HT-29 (cell line): ENCODE measurements at places on chromosomes 16 and 17.

- no peak for DNase-seq
Observed at GRCh38 chr17:76154292-76154691, 13.2 kb upstream of the FOXJ1 start.

DNA sequence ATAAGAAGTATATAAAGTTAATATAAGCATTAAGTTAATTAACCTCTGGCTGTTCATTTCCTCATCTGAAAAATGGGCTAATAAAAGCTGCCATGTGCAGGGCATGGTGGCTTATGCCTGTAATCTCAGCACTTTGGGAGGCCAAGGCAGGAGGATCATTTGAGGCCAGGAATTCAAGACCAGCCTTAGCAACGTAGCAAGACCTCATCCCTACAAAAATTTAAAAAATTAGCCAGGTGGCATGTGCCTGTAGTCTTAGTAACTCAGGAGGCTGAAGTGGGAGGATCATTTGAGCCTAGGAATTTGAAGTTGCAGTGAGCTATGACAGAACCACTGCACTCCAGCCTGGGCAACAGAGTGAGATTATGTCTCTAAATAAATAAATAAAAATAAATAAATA lies 40.6 kb upstream of the MMD start:
- DNase-seq: no peak

- no peak for DNase-seq
Observed at GRCh38 chr16:66103211-66103610, 263.3 kb upstream of the CDH5 start.

DNA sequence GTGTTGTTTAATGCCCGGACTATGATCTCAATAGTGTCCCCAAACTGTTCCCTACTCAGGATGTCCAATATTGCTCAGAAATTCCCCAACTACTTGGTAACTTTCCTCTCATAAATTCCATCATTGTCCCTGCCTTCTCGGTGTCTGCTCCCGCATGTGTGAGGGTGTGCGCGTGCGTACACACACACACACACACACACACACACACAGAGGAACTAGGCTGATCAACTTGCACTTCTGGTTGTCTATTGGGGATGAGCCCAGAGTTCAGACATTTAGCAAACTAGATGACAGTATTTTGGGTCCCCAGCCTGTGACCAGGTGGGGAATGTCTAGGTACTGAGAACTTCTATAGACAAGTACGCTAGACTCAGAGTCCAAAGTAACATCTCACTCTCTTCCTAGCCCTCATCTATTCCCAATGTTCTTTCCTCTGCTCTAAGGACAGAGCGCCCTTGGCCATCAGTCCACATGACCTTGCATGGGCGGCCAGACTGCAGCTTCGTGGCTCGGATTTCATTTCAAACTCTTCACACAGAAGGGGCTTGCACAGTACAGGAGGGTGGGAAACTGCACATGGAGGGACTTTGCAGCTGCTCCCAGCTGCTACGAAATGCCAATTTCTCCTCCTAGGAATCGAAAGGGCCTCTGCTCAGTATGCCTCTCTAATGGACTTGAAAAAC lies 5.3 kb downstream of the HS3ST3A1 start:
- DNase-seq: no peak

- no peak for DNase-seq
Observed at GRCh38 chr17:36524428-36524876, 10.2 kb downstream of the MYO19 start.

- peak; percentile 73 for DNase-seq
Observed at GRCh38 chr16:8660841-8661301, 13.5 kb upstream of the ABAT start.
